ENCODE measurements at places on chromosomes 12 and 14.

DNA sequence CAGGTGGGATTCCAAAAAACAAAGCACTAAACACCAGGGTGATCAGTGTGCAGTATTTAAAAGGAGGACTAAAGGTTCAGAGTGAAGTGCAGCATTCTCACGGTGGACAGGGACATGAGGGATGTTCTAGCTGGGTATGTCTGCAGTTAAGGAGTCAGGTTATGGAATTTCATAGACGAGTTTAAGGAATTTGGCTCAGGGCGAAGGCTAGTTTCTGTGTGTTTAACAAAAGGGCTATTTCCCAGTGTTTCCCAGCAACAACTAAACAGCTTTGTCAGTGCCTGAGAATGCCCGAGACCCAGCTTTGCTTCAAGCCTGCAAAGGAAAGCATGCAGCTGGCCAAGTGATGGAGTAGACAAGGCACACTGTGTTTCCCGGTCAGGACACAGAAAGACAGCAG lies 7.0 kb downstream of the KRT1 start:
- no peak for DNase-seq

GRCh38 chr12:89316705-89317139 lies 35.6 kb downstream of the DUSP6 start:
- DNase-seq: no peak

DNA sequence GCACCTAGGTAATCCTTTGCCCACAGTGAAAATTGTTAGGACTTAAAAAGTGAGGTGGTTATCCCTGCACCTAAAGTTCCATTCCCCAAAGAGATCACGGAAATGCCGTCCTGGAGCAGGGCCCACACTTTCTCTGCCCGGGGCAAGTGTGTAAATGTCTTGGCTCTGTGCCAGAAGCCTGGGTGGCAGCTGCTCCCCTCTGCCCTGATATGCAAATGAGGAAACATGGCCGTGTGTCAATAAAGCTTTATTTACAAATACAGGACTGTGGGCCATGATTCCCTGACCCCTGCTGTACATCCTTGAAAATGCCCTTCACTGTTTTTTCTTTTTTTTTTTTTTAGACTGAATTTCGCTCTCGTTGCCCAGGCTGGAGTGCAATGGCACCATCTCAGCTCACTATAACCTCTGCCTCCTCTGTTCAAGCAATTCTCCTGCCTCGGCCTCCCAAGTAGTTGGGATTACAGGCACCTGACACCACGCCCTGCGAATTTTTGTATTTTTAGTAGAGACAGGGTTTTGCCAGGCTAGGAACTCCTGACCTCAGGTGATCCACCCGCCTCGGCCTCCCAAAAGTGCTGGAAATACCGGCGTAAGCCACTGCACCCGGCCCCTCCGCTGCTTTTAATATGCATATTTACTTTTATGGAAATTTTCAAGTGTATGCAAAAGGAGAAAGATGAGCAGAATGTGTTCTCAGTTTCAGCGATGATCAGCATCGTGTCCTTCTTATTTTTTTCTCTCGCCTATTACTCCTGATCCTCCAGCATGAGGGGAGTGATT lies 75.5 kb downstream of the GALNT9 start:
- DNase-seq: no peak

DNA sequence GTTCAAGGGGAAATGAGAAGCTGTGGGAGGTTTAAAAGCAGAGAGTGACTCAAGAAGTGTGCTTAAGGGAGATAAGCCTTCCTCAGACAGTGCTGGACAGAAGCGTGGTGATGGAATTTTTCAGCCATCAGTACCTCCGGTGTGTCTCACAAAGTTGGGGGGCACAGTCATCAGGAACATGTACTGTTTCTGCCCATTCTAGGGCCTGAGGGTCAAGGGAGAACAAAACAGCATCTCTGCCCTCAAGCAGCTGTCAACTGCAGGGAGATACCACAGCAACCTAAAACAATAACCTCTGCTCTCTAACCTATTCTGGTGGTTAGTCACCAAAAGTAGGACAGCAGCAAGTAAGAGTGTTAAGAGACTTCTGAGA lies 2.0 kb upstream of the STON2 start:
- DNase-seq: peak; percentile 26

DNA sequence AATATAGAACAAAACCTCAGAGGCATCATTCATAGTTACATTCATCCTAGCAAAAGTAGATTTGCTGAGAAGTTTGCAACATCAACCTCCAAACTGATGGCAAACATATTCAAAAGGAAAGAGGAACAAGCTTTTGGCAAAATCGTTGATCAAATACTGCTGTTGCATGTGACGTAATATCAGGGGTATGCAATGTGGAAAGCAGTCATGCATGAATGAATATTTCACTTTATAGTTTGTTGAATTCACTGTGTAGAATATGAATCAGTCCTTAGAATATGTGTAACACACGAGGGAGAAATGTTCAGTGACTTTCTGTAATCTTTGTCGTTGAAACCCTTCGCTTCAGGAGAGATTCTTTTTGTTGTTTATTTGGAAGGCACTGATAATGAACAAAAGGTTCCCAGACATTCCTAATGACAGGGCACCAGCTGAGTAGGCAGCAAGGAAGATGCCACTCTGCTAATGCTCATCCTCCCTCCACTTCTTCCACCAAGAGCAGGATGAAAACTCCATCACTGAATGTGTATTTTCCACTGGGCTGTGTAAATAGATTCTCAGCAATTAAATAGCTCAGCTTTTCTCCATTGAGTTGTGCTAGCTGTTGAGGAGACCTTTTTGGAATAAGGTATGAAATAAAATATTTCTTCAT lies 126.1 kb downstream of the PELI2 start:
- DNase-seq: peak; percentile 73

GRCh38 chr14:67232621-67233020 lies 8.6 kb upstream of the PALS1 start:
- no peak for DNase-seq

DNA sequence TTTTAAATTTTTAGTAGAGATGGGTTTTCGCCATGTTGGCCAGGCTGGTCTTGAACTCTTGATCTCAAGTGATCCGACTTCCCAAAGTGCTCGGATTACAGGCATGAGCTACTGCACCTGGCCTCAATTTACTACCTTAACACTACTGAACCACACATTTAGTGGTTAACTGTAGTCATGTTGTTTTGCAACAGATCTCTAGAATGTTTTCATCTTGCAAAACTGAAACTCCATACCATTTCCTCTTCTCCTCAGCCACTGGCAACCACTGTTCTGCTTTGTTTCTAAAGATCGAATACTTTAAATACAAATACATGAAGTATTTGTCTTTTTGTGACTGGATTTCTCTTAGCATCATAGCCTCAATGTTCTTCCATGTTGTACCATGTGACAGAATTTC lies 15.4 kb upstream of the SMCO2 start:
- DNase-seq: no peak

GRCh38 chr12:4867384-4867783 lies 42.3 kb upstream of the KCNA1 start:
- no peak for DNase-seq

GRCh38 chr14:64708148-64709004 lies 4.2 kb downstream of the PLEKHG3 start:
- DNase-seq: peak; percentile 49

DNA sequence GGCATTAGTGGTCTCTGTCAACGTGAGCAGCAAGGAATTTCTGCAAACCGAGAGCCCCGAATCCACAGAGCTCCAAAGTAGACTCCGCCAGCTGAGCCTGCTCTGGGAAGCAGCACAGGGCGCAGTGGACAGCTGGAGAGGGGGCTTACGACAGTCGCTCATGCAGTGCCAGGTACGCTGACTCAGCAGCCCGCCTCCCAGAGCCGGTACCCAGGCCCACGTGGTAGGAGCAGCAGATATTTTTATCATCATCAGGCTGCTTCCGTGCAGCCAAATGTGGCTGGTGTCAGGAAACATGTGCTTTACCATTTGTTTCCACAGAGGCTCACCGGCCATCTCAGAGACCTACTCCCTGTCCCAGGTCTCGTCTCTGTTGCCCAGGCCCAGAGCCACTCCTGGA lies 73.7 kb downstream of the ESR2 start:
- no peak for DNase-seq

DNA sequence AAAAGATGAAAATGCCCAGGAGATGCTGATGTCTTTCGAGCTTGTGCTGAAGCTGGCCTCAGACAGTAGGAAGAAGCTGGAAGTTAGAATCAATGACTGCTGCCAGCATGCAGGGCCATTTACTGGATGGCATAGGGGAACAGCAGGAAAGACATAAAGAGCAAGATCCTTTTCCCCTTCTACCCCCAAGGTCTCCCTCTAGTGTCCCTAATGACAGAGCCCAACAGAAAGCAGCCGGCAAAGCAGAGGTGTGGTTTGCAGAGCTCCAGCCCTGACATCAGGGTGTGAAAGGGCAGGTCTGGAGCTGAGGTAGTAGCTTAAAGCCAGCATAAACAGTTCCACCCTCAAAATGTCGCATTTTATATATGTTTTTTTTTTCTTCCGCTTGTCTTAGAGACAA lies 1560.7 kb upstream of the TMEM132C start:
- DNase-seq: no peak

DNA sequence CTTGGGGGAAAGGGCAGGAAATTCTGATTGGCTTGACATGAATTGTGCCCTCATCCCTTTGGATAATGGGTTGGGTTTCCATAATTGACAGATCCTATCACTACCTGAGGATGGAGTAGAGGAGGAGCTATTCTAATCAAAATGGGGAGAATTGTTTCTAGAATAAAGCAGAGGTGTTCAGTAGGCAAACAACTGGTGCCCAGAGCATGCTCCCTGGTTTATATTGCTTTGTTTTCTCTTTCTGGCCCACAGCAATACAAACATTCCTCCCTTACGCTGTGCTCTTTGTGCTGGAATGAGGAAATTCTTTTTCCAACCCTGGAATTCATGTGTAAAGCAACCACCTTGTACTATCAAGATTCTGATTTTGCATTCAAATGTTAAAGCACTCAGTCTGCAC lies 147.4 kb downstream of the RASSF9 start:
- peak; percentile 7 for DNase-seq

DNA sequence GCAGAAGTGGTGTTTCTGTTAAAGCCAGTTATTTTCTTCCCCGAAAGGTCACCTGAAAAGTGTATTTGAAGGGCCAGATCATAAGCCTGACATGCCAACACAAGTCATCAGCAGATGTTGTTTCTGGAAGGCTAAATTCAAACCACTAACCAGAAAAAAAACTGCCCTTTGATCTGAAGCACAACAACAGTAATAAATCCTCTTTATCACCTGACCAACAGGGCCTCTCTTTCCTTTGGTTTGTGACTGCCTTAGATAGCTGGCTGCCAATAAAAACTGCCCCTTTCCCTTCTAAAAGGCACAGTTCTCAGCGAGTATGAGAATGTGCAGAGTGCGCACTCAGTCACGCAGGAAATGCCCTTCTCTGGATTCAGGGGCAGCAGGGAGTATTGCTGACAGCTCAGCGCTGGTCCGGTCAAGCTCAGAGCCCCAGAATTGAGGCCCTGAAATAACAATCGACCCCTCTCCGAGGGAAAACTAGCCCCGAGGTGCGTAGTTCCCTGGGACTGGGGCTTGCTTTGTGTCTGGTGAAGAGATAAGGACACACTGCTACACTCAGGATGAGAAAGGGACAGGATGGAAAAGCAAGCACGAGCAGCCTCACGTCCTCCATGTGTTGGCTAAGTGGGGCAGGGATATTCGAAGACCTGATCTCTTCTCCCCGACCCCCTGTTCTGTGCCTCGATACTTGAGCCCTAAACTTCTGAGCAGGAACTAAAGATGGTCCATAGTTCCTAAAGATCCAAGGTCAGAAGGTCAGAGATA lies 184.2 kb upstream of the GZMB start:
- DNase-seq: no peak

- peak; percentile 96 for DNase-seq
These were observed 6.0 kb upstream of the IL22 start for GRCh38 chr12:68259318-68259940.

- no peak for DNase-seq
These were observed 62.2 kb upstream of the CFL2 start for GRCh38 chr14:34776611-34777010.

GRCh38 chr12:112887550-112887949 lies 19.2 kb upstream of the OAS1 start:
- DNase-seq: no peak

GRCh38 chr14:21258889-21259787 lies 10.1 kb downstream of the HNRNPC start:
- no peak for DNase-seq

- DNase-seq: peak; percentile 87
These were observed 14.6 kb upstream of the PNMA1 start for GRCh38 chr14:73728717-73729330.

- no peak for DNase-seq
These were observed 1179.7 kb downstream of the VRK1 start for GRCh38 chr14:97976861-97977260.

DNA sequence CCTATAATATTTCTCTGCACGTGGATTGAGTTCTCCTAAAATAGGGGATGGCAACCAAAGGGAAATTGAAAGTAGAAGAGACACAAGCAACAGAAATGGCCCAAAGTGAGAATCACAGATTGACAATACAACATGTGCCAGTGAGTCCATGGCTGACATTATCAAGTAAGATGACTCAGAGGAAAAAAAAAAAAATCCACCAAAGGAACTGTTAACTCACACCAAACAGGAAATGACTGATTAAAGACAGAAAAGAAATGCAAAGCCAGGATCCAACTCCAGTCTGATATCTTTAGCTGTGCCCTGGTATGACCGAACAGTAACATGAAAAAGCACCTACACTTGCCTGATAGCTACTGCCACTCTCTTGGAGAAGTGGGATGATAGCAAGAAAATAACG lies 485.0 kb downstream of the PRKD1 start:
- peak; percentile 49 for DNase-seq

DNA sequence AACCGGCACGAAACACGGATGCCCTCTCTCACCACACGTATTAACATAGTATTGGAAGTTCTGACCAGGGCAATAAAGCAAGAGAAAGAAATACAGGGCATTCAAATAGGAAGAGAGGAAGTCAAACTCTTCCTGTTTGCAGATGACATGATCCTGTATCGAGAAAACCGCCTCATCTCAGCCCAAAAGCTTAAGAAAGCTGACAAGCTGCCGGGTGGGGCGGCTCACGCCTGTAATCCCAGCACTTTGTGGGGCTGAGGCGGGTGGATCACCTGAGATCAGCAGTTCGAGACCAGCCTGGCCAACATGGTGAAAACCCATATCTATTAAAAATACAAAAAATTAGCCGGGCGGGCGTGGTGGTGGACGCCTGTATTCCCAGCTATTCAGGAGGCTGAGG lies 17.7 kb downstream of the OR6S1 start:
- DNase-seq: peak; percentile 6

GRCh38 chr12:73159954-73160353 lies 887.8 kb downstream of the TRHDE start:
- no peak for DNase-seq
